ENCODE measurements at places on chromosomes 4 and X. TPM values are rescaled to one million over a fixed set of nuclear protein-coding genes. Genes with fewer than 3 reads are reported as not detected.

Gene ZNF157
- total RNA-seq: not detected

Gene PDE6B
- total RNA-seq: 4.2 TPM

Gene MAMLD1
- 3.2 TPM for total RNA-seq

GRCh38 chr4:139857021-139857420, 191.4 kb downstream of the MGST2 start:
- H3K4me3 ChIP-seq: no peak overlapping the region
- no peaks in the 10 kb centered on the region for H3K27me3 ChIP-seq
- H3K36me3 ChIP-seq: no peaks in the 10 kb centered on the region
- peaks cover 10% of the 10 kb centered on the region for H3K4me1 ChIP-seq
- no peak for DNase-seq
- H3K27ac ChIP-seq: no peak overlapping the region

Gene TMEM35A
- total RNA-seq: 5.4 TPM

DNA sequence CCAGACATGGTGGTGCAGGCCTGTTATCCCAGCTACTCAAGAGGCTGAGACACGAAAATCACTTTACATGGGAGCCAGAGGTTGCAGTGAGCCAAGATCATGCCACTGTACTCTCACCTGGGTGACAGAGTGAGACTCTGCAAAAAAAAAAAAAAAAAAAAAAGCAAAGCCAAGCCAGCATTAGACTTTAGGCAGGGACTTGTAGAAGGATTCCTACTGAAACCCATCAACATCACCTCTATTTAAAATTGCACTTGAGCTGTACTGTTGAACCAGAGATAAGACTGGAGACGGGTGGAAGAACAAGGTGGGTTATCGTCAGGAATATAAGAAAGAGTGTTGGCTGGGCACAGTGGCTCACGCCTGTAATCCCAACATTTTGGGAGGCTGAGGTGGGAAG, 15.7 kb upstream of the AFAP1 start:
- H3K4me1 ChIP-seq: peaks cover 15% of the 10 kb centered on the region
- DNase-seq: no peak
- H3K4me3 ChIP-seq: no peak overlapping the region
- H3K36me3 ChIP-seq: no peaks in the 10 kb centered on the region
- H3K27me3 ChIP-seq: no peaks in the 10 kb centered on the region

- no peak overlapping the region for H3K4me3 ChIP-seq
- no peaks in the 10 kb centered on the region for H3K4me1 ChIP-seq
Observed at GRCh38 chr4:126582737-126583136, 1050.0 kb upstream of the INTU start.

GRCh38 chrX:47361538-47362511, 8.6 kb upstream of the ZNF157 start:
- peak overlapping the region; percentile 35 for H3K4me3 ChIP-seq
- H3K36me3 ChIP-seq: no peaks in the 10 kb centered on the region
- H3K27me3 ChIP-seq: no peaks in the 10 kb centered on the region
- DNase-seq: no peak
- H3K27ac ChIP-seq: peak overlapping the region; percentile 63

DNA sequence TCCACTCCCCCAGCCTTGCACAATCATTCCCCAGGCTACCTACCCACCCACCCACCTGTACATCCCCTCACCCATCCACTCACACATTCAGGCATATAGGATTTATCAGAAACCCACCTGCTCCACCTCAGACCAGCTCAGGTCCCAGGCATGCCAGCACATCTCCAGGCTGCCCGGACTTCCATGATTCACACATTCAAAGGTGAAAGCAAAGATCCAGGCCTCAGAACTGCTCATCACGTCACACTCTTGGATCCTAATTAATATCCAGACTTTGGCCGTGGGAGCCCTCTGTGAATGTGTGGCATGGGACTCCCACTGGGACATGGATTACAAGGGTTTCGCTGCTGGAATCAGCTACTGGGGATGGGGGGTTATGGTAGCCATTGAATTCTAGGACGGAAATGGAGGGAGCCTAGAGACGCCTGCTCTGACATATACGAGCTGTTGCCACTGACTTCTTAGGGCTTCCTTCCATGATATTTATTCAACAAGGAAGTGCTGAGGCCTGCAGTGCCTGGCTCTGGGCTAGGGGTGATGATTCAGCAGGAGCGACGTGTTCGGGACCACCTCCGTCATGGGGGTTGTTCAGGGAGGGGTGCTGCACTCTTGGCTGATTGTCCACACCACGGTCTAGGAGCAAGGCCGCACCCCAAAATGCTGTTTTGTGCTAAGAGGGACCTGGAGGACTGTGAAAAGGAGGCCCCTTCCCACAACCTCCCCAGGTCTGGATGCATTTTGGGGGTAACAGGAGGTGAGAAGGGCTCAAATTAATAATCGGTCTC, 56.9 kb upstream of the ADRA2C start:
- no peaks in the 10 kb centered on the region for H3K27me3 ChIP-seq
- peaks cover 16% of the 10 kb centered on the region for H3K4me1 ChIP-seq
- H3K27ac ChIP-seq: no peak overlapping the region
- DNase-seq: no peak

Gene HSFX4
- total RNA-seq: not detected

Gene CFAP299
- not detected for total RNA-seq

DNA sequence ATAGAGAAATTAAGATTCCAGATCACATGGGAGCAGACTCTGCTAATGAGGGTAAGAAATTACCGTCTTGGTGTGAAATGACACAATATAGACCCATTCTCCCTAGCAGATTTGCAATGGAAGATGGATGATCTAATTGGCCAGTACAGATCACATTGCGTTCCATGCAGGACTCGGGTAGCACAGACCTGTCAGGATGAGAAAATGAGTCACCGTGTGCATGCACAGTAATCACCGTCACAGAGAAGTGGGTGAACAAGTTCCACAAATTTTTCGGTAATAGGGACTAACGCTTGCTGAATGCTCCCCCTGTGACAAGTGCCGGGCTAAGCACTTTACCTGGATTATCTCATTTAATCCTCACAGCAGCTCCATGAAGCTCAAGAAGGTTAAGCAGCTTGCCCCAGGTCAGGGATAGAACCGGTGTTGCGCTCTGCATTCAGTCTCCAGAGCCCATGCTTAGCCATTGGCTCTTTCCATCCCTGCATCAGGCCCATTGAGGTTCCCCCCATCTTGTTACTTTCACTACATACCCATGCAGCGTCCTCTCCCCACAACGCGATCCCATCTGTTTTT, 375.6 kb downstream of the FBXW7 start:
- H3K4me3 ChIP-seq: no peak overlapping the region
- H3K27ac ChIP-seq: no peak overlapping the region
- no peaks in the 10 kb centered on the region for H3K36me3 ChIP-seq
- H3K4me1 ChIP-seq: no peaks in the 10 kb centered on the region
- H3K27me3 ChIP-seq: no peaks in the 10 kb centered on the region
- DNase-seq: no peak

DNA sequence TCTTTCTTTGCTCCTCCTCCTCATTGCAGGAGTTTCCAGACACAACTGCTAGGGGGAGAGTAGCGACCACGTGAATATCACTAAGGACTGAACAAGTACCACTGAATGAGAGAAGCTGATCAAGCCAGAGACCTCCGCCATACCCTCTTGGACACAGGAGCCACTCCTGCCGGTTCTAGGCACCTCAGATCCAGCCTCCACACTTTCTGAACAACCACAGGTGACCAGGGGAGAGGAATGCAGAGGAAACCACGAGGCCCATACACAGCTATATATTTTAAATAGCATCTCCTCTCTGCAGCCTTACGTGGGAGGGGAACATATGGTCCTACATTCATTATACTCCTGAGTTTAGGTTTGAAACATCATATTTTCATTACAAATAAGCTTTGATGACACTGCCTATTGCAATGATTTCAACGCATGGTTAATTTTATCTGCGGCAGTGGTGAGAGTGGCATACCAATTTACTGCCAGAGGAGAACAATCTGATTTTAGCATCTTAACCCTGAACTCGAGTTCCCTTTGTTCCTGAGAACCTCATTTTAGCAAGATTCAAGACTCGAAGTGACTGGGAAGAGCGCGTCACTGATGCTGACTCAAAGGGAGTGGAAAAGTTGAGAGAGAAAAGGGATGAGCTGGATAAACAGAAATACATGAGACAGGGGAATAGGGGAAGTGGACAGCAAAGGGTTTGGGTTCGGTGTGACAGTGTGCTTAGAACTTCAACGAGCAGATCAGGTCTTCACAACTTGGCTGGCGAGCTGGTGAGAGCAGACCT, 231.7 kb upstream of the PPARGC1A start:
- no peak overlapping the region for H3K4me3 ChIP-seq
- no peak for DNase-seq
- H3K27ac ChIP-seq: no peak overlapping the region
- H3K27me3 ChIP-seq: no peaks in the 10 kb centered on the region
- no peaks in the 10 kb centered on the region for H3K4me1 ChIP-seq

- no peak for DNase-seq
- H3K4me1 ChIP-seq: no peaks in the 10 kb centered on the region
- H3K27ac ChIP-seq: no peak overlapping the region
Observed at GRCh38 chr4:3672465-3672831, 93.7 kb upstream of the ADRA2C start.

GRCh38 chr4:14857475-14857874, 144.8 kb upstream of the CPEB2 start:
- no peak overlapping the region for H3K4me3 ChIP-seq
- peak overlapping the region; percentile 67 for H3K27ac ChIP-seq
- H3K27me3 ChIP-seq: no peaks in the 10 kb centered on the region

GRCh38 chr4:116811730-116812129, 273.6 kb downstream of the TRAM1L1 start:
- no peaks in the 10 kb centered on the region for H3K27me3 ChIP-seq
- DNase-seq: no peak

DNA sequence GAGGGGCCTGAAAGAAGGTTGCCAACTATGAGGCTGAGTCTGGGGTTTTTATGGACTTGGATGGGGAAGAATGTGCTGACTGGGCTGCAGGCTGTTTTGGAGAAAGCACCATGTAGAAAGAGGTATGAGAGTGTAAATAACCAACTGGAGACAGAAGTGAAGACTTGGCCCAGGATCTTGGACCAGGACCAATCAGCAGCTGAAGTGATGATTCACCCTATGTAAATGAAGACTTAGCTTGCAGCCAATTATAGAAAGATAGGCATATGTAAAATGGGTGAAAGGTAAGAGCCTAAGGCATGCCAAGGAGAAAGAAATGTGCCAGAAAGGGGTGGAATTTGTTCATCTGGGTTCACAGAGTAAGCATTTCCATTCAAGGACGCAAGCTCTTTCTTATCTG, 856.7 kb upstream of the PRKX start:
- H3K27ac ChIP-seq: no peak overlapping the region
- H3K36me3 ChIP-seq: no peaks in the 10 kb centered on the region
- no peak for DNase-seq
- no peaks in the 10 kb centered on the region for H3K4me1 ChIP-seq

Gene RAB40AL
- 9.6 TPM for total RNA-seq

DNA sequence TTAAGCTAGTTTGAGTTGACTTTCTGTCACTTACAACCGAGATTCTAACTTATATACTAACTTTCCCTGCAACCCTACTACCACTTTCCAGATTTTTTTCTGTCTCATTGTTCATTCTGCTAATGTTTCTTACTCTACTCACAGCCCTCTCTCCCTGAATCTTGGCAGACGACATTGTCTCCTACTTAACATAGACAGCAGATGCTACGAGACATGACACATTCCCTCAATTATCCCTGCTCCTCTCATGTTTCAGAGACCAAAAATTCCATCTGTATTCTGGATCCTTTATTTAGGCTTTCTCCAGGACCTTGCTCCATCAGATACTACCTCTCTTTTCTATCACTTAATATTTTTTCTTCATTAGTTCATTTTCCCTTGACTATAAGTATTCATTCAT, 379.1 kb upstream of the TEX13C start:
- no peak for DNase-seq
- H3K36me3 ChIP-seq: no peaks in the 10 kb centered on the region
- no peaks in the 10 kb centered on the region for H3K27me3 ChIP-seq
- H3K4me3 ChIP-seq: no peak overlapping the region
- H3K4me1 ChIP-seq: no peaks in the 10 kb centered on the region

DNA sequence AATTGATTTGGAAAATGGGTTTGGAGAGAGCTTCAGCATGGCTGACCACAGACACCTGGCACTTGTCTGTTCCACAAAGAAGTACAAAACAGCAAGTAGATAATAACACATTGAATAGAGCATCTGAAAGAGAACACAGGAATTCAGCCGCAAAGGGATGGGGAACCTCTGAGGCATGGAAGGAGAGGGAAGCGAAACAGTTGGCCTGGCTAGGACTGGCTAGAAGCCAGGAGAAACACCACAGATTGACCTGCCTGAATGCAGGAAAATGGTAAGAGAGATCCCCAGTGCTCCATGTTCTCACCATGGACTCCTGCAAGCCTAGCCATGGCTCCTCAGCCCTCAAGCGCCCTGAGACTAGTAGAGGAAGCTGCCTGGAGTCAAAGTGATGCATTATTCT, 169.7 kb upstream of the SH3RF1 start:
- no peaks in the 10 kb centered on the region for H3K36me3 ChIP-seq
- no peaks in the 10 kb centered on the region for H3K27me3 ChIP-seq
- no peak for DNase-seq
- H3K27ac ChIP-seq: no peak overlapping the region
- no peak overlapping the region for H3K4me3 ChIP-seq
- H3K4me1 ChIP-seq: no peaks in the 10 kb centered on the region

Gene NXF2
- not detected for total RNA-seq

- no peaks in the 10 kb centered on the region for H3K27me3 ChIP-seq
- H3K27ac ChIP-seq: no peak overlapping the region
- no peak overlapping the region for H3K4me3 ChIP-seq
Observed at GRCh38 chr4:111466811-111467604, 678.2 kb upstream of the FAM241A start.

- no peak overlapping the region for H3K27ac ChIP-seq
- peaks cover 37% of the 10 kb centered on the region for H3K4me1 ChIP-seq
- DNase-seq: no peak
Observed at GRCh38 chr4:73251384-73251783, 7.2 kb downstream of the ANKRD17 start.

GRCh38 chr4:142402900-142403299, 443.2 kb downstream of the INPP4B start:
- peaks cover 48% of the 10 kb centered on the region for H3K4me1 ChIP-seq
- no peak for DNase-seq
- H3K27ac ChIP-seq: peak overlapping the region; percentile 65

DNA sequence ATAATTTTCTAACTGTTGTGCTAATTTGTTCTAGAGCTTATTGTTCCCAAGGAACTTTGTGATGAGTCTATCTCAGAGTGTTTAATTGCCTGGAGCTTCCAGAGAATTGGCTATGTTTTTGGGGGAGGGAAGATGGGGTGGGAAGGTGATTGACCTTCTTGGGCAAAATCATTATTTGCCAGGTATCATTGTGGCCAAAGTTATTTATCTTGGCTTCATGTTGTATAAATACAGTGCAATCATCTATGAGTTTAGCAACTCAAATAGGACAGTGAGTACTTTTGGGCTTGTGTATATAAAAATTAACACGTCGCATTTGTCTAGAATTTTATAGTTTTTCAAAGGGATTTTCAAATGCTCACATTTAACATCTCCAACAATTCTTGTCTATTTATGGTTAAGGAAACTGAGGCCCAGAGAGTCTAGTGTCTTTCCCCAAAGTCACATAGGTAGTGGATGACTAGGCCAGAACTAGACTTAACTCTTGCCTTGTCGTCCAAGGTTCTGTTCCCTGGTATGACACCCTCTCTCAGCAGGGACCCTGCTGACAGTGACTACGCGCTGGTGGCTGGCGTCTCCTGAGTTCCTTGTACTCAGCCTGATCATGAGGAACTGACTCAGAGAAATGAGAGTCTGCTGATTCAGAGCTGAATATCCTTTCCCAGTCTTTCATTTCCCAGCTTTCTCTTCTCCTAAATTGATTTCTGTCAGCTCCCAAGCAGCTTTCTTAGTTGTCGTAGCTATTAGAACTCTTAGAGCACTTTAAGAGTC, 27.7 kb downstream of the FNIP2 start:
- peaks cover 14% of the 10 kb centered on the region for H3K4me1 ChIP-seq
- no peaks in the 10 kb centered on the region for H3K27me3 ChIP-seq
- no peak overlapping the region for H3K27ac ChIP-seq
- DNase-seq: no peak
